ENCODE measurements at places on chromosomes 4 and X. TPM values are rescaled to one million over a fixed set of nuclear protein-coding genes. Genes with fewer than 3 reads are reported as not detected.

DNA sequence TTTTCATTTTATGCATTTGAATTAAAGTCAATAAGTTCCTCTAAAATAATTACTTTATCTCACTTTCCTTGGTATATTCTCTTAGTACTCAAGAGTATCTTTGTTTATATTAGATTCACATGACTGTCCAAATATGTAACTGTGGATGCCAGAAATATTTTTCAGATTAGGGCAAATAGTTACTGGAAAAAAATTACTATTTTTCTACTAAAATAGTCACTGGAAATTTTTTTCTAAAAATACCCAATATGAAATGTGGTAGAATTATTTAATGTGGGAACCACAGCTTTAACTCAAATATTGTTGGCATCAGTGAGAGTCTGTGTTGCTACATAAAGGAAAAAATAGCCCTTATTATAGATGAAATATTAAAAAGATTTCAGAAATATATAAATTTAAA, 70.4 kb upstream of the NMU start:
- H3K4me1 ChIP-seq = no peaks in the 10 kb centered on the region
- no peaks in the 10 kb centered on the region for H3K27me3 ChIP-seq
- no peak for DNase-seq
- no peak overlapping the region for H3K27ac ChIP-seq
- no peak overlapping the region for H3K4me3 ChIP-seq

DNA sequence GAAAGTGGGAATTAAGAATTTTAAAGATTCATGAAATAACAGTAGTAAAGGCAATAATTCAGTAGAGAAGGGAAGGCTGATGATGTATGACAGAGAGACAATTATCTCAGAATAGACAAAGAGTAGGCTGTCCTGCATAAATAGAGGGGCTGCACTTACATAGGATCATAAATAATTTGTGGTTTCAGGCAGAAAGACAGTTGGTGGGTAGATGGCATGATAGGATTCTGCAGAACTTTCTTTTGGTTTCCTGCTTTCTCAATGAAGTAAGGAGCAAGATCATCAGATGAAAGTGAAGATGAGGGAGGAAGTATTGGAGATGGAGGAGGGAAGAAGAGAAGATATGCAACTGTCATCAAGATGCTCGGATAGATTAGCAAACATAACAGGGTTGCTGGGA, 604.9 kb upstream of the ZFP42 start:
- DNase-seq = no peak
- H3K27ac ChIP-seq = no peak overlapping the region
- no peaks in the 10 kb centered on the region for H3K4me1 ChIP-seq
- H3K27me3 ChIP-seq = no peaks in the 10 kb centered on the region

- H3K4me1 ChIP-seq = no peaks in the 10 kb centered on the region
- H3K4me3 ChIP-seq = no peak overlapping the region
- no peak overlapping the region for H3K27ac ChIP-seq
- H3K36me3 ChIP-seq = peaks cover 7% of the 10 kb centered on the region
- no peak for DNase-seq
- no peaks in the 10 kb centered on the region for H3K27me3 ChIP-seq
Measured at GRCh38 chr4:39319676-39320075, 46.5 kb downstream of the RFC1 start.

GRCh38 chr4:41645728-41646390, 102.7 kb downstream of the PHOX2B start:
- no peaks in the 10 kb centered on the region for H3K27me3 ChIP-seq
- no peak overlapping the region for H3K27ac ChIP-seq
- DNase-seq = no peak
- peaks cover 22% of the 10 kb centered on the region for H3K36me3 ChIP-seq
- no peaks in the 10 kb centered on the region for H3K4me1 ChIP-seq
- no peak overlapping the region for H3K4me3 ChIP-seq

DNA sequence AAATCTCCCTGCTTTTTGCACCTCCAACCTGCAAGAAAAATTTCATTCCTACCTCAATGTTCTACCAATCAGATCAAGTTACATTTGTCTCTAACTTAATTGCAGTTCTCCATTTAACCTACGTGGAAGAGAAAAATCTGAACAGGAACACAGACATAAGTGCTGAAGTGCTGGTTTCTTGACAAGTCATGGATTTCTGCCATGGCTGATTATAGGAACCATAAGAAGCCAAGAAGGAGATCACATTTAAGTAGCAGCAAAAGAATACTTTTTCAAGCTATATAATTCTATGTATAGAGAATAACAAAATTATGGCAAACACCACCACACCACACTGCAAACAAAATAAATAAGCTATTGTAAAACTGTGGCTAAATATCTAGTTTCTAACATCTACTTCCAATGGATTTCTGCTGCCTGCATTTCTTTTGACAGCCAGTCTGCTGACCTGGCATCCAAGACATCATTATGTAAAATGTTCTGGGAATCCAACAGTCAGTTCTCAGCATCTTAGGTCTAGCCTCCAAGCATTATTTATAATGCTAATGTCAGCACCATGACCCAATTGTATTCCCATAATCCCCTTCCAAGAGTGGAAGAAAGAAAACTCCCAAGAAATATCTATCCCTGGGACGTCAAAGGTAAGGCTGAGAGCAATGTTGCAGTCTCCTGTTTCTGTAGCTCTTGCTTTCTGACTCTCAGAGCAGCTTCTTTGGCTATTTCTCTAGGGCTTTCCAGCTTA, 50.8 kb upstream of the GAB1 start:
- H3K27ac ChIP-seq = peak overlapping the region; percentile 55
- H3K4me3 ChIP-seq = no peak overlapping the region
- no peak for DNase-seq
- no peaks in the 10 kb centered on the region for H3K36me3 ChIP-seq
- peaks cover 31% of the 10 kb centered on the region for H3K4me1 ChIP-seq

DNA sequence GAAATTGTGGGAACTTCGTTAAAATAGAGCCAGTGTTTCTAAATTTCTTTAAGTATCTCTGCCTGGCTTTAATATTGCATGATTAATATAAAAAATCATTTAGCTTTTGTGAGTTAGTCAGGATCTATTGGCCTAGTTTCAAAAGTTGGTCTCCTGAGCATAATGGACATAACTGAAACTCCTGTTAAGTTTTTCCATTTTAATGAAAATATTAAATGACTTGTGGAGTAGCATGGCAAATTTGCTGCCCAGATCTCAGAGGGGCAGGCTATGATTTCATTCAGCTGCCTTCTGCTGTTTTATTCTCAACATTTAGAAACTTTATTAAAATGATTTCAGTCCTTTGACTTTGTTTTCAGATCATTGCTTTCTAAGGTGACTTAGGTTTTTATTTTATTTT, 962.9 kb upstream of the GRID2 start:
- no peaks in the 10 kb centered on the region for H3K4me1 ChIP-seq
- no peak overlapping the region for H3K27ac ChIP-seq
- no peaks in the 10 kb centered on the region for H3K36me3 ChIP-seq
- no peak for DNase-seq

DNA sequence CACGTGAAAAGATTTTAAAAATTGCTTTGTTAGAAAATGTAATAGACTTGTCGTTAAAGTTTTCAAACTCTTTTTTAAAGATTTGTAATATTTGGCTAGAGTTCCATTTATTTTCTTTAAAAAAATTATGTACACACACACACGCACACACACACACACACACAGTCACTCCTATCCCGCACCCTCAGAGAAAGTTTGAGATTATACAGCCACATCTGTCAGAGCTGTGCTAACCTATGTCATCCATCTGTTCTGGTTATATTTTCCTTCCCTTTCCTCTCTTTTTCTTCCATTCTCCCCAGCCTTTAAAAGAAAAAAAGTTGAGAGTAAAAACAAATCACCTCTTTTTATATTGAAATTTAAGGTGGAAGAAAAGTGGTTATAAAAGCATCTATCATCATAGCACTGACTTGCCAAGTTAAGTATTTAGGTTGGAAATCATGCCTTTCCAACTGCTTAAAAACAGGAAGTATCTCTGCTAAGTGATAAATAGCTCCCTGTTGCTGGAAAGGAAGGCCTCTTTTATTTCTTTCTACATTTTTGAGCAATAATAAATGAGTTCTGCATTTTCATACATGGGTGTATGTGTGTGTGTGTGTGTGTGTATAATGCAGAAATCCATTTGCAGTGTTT, 163.3 kb upstream of the SPRY1 start:
- no peaks in the 10 kb centered on the region for H3K36me3 ChIP-seq
- H3K4me3 ChIP-seq = no peak overlapping the region
- DNase-seq = no peak
- no peaks in the 10 kb centered on the region for H3K27me3 ChIP-seq
- no peak overlapping the region for H3K27ac ChIP-seq

DNA sequence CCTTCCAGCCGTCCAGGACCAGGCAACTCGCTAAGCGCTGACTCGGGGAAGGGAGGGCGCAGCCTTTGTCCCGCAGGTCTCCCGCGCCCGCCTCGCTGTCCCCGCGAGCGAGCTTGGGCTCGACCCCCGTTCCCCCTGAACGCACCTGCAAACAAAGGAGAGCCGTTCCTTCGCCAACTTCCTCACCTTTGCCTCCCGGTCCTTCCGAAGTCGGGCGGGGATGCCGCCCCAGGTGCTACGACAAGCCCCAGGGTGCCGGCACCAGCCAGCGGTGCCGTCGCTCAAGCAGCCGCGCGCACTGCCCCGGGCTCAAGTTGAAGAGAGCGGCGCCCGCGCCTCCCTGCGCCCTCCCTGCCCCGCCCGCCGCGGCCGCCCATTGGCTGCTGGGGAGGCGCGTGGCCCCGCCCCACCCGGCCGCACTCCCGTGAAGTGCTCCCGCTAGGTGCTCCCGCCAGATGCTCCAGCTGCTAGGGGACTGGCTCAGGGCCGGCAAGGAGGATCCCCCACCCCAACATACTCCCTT, 107.1 kb downstream of the NSUN7 start:
- H3K36me3 ChIP-seq = no peaks in the 10 kb centered on the region
- no peaks in the 10 kb centered on the region for H3K27me3 ChIP-seq
- H3K27ac ChIP-seq = no peak overlapping the region
- no peaks in the 10 kb centered on the region for H3K4me1 ChIP-seq
- H3K4me3 ChIP-seq = peak overlapping the region; percentile 53

DNA sequence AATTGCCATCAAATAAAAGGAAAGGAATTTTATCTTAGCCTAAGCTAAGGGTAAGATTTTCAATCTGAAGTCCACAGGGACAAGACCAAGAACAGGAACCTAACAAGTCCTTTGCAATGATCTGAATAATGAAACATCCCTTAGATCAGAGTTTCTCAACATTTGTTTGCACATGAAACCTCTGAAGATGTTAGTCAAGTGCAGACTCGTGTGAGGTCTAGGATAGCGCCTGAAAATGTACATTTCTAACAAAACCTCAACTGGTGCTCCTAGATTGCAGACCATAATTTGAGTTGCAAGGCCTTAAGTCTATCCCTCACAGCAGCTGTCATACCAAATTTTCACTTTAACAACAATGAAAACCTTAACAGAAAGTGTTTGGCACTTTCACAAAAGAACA, 337.6 kb downstream of the DMD start:
- no peak overlapping the region for H3K27ac ChIP-seq
- no peaks in the 10 kb centered on the region for H3K36me3 ChIP-seq
- no peak overlapping the region for H3K4me3 ChIP-seq
- no peaks in the 10 kb centered on the region for H3K27me3 ChIP-seq
- H3K4me1 ChIP-seq = no peaks in the 10 kb centered on the region

GRCh38 chr4:57094832-57095223, 15.4 kb downstream of the IGFBP7 start:
- H3K27me3 ChIP-seq = no peaks in the 10 kb centered on the region
- peaks cover 80% of the 10 kb centered on the region for H3K4me1 ChIP-seq
- peak overlapping the region; percentile 32 for H3K27ac ChIP-seq

GRCh38 chr4:176789955-176790354, 2.8 kb downstream of the VEGFC start:
- H3K27ac ChIP-seq = no peak overlapping the region
- no peaks in the 10 kb centered on the region for H3K27me3 ChIP-seq
- no peak for DNase-seq

- no peak for DNase-seq
- H3K27ac ChIP-seq = no peak overlapping the region
- no peaks in the 10 kb centered on the region for H3K27me3 ChIP-seq
- no peaks in the 10 kb centered on the region for H3K36me3 ChIP-seq
- H3K4me1 ChIP-seq = no peaks in the 10 kb centered on the region
Measured at GRCh38 chr4:137851435-137851834, 319.1 kb upstream of the PCDH18 start.

- no peak overlapping the region for H3K27ac ChIP-seq
- no peaks in the 10 kb centered on the region for H3K27me3 ChIP-seq
- DNase-seq = no peak
- no peaks in the 10 kb centered on the region for H3K4me1 ChIP-seq
- no peak overlapping the region for H3K4me3 ChIP-seq
- H3K36me3 ChIP-seq = no peaks in the 10 kb centered on the region
Measured at GRCh38 chrX:70998411-70999027, 67.6 kb upstream of the SLC7A3 start.

DNA sequence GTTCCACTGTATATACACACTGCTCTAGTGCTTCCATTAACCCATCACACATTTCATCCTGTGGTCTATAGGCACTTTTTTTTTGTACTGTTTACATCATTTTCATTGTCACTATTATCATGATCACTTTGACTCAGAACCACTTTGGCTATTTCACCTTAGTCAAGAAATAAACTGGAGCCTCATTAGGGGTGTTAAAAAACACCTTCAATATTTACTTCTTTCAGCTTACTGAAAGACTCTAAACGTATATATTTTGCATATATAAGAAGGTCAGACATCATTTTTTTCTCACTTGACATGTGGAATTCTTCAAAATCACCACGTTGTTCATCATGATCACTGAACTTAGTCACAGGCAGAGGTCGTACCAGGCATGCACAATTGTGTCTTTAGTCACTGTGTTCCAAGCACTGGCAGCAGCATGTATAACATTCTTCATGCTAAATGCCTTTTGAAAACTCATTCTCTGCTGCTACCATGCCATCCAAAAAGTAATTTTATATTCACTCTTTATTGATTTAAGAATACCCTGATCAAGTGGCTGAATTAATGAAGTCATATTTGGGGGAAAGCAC, 229.2 kb upstream of the ARSJ start:
- no peak overlapping the region for H3K4me3 ChIP-seq
- no peaks in the 10 kb centered on the region for H3K36me3 ChIP-seq
- H3K4me1 ChIP-seq = no peaks in the 10 kb centered on the region
- H3K27ac ChIP-seq = no peak overlapping the region

Gene MID1IP1
- 24.3 TPM for total RNA-seq

Gene AR
- 9.1 TPM for total RNA-seq

Gene ADGRL3
- 1.9 TPM for total RNA-seq

Gene TMEM154
- total RNA-seq = 1.4 TPM

Gene XK
- total RNA-seq = 10.1 TPM

Gene LRIT3
- 0.12 TPM for total RNA-seq

Gene GPR34
- total RNA-seq = 8.5 TPM

Gene ADH1B
- 477 TPM for total RNA-seq

Gene FRAS1
- 12.9 TPM for total RNA-seq

Data from right atrium auricular region (tissue), 2 donors.